Activated CD8-positive, alpha-beta memory T cell treated with anti-CD3 and anti-CD28 coated beads for 48 hours (primary cell): ENCODE measurements at places on chromosomes 4 and X.

GRCh38 chr4:133148690-133149363, at the start of gene PCDH10:
TSS of gene PCDH10 (plus strand) at chr4:133149294. CDS start at chr4:133150141, 847 bp downstream.
- DNase-seq: no peak

GRCh38 chrX:9958183-9958582, 9.0 kb upstream of the CLDN34 start:
- DNase-seq: no peak

DNA sequence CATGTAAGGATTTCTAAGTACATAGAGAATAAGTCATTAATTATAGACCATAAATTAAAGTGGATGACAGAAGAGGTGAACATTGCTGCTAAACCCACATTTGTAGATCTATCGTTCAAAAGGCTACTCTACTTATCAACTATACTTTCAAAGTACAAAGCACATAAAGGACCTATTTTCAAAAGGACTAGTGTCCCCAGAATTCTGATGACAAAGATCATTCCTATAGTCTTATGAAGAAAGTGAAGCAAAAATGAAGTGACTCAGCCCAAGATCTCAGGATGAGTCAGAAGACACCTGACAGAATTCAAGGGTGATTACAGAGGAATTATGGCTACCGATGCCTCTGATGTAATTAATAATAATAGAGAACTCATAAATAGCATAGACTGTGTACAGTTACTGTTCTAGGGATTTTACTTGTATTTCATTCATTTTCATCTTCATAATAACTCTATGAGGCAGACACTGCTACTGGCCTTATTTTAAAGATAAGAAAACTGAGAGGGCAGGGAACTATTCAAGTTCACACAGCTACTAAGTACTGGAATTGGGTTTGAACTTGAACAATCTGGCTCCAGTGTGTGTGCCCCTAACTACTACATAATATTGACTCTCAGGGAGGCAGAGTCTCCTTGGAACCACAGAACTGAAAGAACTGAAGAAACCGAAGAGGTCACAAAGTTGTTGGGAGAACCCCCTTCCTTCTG, 17.1 kb downstream of the USP46 start:
- no peak for DNase-seq

- DNase-seq: no peak
These were observed 2.9 kb downstream of the RAPGEF2 start for GRCh38 chr4:159105761-159106243.

- no peak for DNase-seq
These were observed 342.3 kb downstream of the GRXCR1 start for GRCh38 chr4:43234626-43235415.

GRCh38 chrX:3585719-3586118, 127.7 kb downstream of the PRKX start:
- no peak for DNase-seq

DNA sequence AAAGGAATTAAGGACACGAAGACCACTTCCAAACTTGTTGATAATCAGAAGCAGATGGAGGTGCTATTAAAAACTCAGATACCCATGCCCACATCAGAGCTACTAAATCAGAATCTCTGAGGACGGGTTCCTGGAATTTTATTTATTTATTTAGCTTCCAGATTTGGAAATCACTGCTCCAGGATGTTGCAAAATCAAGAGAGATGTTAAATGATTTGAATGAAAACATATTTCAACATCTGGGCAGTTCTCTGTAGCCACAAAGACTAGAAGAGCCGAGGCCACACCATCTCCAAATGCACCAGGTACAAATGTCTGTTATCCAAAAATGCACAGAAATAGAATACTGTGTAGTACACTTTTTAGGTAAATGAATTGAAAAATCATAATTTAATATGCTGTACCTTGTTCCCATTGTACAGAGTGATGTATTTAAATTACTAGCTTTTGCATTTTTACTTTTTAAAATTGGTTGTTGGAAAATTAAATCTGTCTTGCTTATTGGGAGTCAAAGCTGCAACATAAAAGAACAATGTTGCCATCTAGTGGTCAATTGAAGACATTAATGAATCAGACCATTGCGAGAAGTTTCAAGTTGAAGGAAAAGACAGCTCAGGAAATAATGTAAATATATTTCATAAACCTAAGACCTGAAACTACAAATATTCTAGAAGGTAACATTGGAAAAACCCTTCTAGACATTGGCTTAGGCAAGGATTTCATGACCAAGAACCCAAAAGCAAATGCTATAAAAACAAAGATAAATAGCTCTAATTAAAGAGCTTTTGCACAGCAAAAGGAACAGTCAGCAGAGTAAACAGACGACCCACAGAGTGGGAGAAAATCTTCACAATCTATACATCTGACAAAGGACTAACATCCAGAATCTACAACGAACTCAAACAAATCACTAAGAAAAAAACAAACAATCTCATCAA, 151.3 kb upstream of the TTC29 start:
- DNase-seq: no peak

DNA sequence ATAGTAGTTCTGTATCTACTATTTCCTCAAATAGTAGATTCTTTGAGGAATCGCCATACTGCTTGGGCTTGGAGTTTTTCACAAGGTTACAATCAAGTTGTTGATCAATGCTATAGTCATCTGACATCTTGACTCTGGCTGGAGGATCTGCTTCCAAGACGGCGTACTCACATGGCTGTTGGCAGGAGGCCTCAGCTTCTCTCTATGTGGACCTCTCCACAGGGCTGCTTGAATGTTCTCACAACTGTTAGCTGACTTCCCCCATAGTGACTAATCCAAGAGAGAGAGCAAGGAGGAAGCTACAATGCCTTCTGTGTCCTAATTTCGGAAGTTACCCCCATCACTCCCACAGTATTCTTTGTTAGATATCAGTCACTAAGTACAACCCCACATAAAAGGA, 10.3 kb downstream of the EGFL6 start:
- no peak for DNase-seq

DNA sequence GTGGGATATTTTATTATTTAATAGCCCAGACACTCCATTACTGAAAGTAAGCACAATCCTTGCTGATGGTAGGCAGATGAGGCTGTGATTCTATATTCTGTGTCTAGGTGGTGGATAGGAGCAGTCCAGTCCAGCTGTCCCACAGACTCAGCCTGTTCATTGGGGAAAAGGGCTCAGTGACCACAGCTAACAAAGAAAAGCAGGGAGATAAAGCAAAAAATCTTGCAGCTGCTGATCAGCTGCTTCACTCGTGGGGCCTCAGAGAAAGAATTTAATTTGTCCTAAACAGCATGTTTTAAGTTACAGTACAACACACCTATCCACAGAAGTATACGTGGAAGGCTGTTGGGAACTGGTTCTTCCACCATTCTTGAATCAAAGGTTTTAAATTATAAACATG, 40.7 kb upstream of the ANK2 start:
- no peak for DNase-seq

GRCh38 chr4:182655340-182655739, 261.8 kb downstream of the DCTD start:
- no peak for DNase-seq

DNA sequence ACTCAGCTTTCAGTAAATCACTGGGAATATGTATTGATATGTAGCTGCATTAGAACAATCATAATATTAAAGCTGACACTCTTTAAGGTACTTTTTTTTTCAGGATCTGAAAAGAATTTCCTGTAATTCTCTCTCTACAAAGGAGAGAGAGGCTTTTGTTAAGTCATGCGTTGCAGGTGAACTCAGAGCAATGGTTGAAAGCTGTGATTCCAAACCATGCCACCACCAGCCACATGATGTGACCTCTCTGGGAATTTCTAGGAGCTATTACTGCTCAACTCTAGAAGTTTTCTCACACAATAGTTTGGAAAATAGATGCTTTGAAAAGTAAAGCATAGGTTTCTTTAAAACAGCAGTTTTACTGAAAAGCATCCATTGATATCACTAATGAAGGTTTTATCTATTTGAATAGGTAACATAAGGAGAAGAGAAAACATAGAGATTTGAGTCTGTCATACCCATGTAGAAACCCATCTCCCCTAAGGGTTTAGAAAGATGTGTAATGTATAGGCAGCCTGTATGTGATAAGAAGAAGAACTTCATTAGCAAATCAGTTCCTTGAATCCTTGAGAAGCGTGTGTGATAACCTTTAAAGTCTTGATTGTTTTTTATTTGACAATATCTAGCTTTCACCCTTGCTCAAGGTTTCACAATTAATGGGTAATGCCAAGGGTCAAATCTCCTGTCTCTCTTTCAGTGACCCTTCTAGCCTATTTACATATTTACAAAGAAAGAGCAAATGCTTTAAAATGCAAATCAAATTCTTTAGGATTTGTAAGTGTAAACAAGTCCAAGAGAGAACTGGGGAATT, 161.0 kb upstream of the ANKRD50 start:
- DNase-seq: no peak

GRCh38 chr4:54924891-54925290, 200.5 kb downstream of the KDR start:
- no peak for DNase-seq
